ENCODE measurements at places on chromosomes 4 and X.

DNA sequence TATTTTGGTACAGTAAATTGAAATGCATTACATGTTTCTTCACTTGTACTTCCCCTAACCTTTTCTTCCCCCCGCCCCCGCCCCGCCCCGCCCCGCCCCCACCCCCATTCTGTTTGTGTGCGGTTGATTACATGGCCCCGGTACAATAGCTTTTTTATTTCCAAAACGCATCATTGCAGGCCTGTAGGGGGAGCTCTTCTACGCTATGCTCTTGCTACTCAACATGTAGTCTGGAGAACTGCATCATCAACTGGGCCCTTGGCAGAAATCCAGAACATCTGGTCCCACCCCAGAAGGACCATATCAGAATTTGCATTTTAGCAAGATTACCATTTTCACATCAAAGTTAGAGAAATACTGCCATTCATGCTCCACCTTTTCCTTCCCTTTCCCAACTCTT, 333.3 kb upstream of the DDX53 start:
- DNase-seq = no peak

- no peak for DNase-seq
Observed at GRCh38 chr4:159460371-159460770, 357.5 kb downstream of the RAPGEF2 start.

GRCh38 chr4:1115528-1116293, 2.3 kb upstream of the RNF212 start:
- no peak for DNase-seq

DNA sequence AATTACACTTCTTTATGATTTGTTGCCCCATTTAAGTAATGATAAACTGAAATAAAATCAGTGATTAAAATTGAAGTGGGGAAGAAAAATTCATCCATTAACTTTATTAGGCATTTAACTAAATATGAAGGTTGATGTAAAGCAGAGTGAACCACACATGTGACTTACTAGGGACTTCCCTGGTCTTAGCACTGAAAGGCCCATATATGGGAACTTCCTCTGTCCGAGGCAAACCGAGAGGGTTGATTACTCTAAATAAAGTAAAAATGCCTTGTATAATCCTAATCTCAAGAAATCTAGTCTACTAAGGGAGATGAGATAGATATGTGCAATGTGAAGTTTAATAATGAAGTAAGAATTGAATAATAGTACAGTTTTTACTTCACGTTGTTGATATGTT, 403.9 kb upstream of the RPS6KA3 start:
- DNase-seq = no peak

DNA sequence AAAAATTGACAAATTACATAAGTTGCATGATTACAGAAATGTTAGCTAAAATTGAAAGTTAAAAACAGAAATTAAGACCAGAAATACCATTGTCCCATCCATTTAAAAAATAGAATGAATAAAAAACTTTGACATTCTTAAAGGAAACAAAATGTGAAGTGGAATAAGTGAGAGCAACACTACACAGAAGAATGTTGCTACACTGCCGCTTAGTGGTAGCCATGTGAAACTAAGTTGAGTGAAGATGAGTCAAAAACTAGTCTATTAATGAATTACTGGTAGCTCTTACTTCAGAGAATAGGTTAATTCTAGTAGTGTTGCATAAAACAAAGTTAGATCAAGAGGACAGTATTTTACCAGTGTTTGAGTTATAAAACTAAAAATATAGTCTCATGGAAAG, 571.0 kb upstream of the KLHL4 start:
- DNase-seq = peak; percentile 0

DNA sequence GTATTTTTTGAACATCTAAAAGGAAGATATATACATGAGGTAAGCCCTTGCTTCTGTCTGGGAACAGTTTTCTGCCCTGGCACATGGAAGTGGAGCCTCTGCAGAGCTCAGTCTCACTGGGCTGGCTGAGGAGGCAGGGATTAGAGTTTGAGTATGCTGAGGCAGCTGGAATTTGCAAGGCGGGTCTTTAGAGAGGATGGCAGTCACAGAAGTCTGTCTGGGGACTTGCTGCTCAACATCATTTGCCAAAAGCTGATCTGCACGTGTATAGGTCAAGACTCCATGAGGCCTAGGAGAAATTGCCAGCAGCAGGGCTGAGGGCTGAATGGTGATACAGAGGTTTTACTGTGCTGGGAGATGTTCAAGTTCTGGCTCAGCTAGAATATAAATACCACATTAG, 163.6 kb upstream of the ANK2 start:
- DNase-seq = no peak

DNA sequence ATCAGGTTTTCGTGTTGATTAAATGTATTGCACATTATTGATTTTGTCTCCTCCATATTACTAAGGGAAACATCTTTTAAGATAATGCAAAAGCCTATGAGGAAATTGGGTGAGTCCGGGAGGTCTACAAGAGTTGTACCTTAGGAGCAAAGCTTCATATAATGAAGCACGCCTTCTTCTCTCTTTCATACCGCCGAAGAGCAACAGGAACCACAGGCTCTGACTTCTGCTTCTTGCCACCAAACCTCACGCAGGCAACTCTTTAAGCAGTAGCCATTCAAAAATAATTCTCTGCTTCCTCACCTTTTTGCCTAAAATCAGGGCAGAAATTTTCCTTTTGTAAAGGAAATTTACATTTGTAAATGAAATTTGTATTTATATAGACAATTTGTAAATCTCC, 139.6 kb downstream of the SPRY1 start:
- no peak for DNase-seq

DNA sequence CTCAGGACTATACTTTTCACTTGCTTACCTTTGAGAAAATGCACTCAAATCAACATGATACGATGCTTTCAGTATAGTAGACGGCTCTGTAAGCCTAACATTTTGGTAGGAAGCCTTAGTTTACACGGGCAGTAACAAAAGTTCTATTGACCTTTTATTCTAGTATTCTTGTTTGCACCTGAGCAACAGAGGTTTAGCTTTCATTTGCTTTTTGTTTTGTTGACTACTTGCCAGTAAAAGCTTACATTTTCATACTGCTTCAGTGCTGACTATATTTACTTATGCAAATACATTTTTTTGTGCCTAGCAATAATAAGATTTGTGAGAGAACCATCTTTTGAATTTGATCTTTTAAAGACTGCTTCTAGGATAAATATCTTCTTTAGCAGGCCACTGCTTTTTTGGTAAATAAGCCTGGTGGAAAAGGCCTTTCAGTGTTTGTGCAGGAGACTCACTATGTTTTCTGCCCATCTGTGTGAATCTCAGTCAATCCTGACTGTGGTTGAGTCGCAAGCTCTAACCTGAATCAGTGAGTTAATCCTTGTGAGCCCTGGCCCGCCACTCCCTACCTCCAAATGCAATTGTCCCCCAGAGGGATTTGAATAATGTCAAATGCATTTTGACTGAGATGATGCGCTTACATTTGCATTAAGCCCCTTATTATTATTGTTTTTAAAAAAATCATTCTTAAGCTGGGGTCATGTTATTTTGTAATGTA, 21.9 kb downstream of the FHIP1A start:
- no peak for DNase-seq

- DNase-seq = no peak
Observed at GRCh38 chr4:302381-302780, 2.9 kb downstream of the ZNF732 start.

DNA sequence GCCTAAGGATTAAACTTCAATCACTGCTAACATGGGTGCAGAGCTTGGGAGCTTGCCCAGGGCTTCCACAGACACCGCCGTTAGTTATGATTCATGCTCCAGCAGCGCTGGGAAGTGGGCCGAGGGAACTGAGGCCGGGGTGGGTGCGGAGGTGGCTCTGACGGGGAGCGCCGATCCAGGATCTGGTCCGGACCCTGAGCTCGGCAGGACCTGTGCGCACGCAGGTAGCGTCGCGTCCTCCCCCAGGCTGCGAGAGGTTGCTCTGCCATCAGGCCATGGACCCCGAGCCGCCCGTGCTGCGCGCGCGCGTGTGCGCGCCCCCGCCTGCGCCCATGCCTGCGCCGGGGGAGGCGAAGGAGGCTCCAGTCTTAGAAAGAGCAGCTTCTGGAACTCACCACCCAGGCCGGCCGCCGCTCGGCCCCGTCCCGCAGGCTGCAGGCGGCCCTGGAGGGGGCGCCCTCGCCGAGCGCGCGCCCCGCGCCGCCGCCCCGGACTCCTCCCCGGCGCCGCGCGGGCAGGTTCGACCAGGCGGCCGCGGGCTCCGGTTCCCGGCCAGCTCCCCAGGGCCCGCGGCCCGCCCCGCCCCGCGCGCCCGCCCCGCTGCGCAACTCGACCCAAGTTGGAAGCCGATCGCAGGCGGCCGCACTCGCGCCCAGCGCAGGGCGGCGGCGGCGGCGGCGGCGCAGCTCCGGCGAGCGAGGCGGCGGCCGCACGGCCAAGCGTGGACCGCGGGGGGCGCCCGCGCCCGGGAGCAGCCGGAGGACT, 732 bp upstream of the ADRA2C start:
- peak; percentile 24 for DNase-seq

GRCh38 chr4:182065255-182065654, 177.9 kb upstream of the TENM3 start:
- no peak for DNase-seq

DNA sequence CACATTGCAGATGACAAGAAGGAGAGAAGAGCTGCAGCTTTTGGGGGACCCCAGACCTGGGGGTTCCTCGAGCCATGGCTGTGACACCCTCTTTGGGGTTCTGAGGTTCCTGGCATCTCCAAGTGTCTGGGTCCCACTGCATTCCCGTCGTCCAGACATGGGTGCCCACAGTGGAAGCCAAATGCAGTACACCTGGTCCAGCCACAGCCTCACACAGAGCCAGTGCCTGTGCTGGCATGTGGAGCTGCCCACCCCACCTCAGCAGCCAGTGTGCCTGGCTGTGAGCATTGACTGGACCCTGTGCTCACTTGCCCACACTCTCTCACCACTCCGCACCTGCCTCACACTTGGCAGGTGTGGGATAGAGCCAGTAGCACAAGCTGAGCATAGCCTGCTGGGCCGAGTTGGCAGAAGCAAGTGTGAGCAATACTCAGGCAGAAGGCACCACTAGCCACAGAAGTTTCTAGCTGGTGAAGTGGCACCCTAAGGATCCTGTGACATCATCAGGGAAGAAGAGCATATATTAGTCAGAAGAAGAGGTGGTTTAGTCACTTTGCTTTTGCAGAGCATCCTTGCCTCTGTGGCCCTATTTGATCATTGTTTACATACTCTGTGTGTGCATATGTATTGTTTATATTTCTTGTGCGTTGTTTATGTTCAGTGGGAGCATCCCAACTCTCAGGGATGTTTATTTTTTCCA, 65.0 kb upstream of the MAGEB2 start:
- no peak for DNase-seq

GRCh38 chr4:155930330-155930729, 23.3 kb downstream of the CTSO start:
- DNase-seq = no peak

GRCh38 chr4:159855731-159856130, 752.9 kb downstream of the RAPGEF2 start:
- no peak for DNase-seq

DNA sequence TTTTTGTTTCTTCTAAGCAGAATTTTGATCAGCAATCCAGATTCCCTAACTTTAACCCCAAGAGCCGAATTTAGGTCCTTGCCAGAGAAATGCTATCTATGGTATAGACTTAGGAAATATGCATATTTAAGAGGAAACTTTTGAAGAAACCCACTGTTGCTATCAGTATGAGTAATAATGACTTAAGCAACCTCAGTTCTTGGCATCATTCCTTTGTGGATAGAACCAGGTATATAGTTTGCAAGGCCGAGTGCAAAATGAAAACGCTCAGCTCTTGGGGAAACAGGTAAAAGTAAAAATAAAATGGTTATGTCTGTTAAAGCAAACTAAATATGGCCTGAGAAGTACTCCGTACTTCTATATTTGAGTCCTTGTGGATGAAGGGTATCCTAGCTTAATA, 78.1 kb downstream of the ARSF start:
- DNase-seq = no peak

- DNase-seq = no peak
Observed at GRCh38 chr4:55561889-55562288, 15.2 kb upstream of the CLOCK start.
